ENCODE measurements at places on chromosomes 3 and 15. TPM values are rescaled to one million over a fixed set of nuclear protein-coding genes. Genes with fewer than 3 reads are reported as not detected.
A peak's percentile ranks its signal among the peaks of the same experiment; 100 is the strongest.

The SLC6A6 gene
- total RNA-seq, result 42.1 TPM

The HIGD2B gene
- not detected for total RNA-seq

The SLC28A1 gene
- total RNA-seq, result not detected

DNA sequence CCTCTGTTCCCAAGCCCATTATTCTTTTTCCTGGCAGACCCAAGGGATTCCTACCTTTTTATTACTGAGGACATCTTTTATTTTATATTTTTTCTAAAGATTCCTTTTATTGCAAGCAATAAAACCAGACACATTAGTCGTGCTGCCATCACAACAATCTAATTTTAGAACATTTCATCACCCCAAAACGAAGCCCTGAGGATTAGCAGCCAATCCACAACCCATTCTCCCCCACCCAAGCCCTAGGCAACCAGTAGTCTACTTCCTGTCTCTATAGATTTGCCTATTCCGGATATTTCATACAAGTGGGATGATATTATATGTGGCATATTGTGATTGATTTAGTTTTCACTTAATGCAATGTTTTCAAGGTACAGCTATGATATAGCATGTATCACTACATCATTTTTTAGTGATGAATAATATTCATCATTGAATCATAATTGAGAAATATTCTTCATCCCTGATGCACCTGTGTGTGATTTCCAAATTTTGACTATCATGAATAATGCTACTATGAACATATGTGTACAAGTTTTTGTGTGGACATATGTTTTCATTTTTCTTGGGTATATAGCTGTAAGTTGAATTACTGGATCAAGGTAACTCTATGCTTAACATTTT, 65.7 kb downstream of the IL1RAP start:
- no peaks in the 10 kb centered on the region for H3K4me1 ChIP-seq
- H3K27me3 ChIP-seq, result no peaks in the 10 kb centered on the region

GRCh38 chr3:101262393-101263240, 57.8 kb downstream of the IMPG2 start:
- no peak overlapping the region for H3K27ac ChIP-seq
- no peak overlapping the region for H3K4me3 ChIP-seq
- H3K36me3 ChIP-seq, result no peaks in the 10 kb centered on the region
- no peaks in the 10 kb centered on the region for H3K27me3 ChIP-seq

GRCh38 chr15:66886241-66886675, 179.1 kb upstream of the SMAD3 start:
- no peak for DNase-seq
- no peaks in the 10 kb centered on the region for H3K27me3 ChIP-seq
- H3K27ac ChIP-seq, result no peak overlapping the region

- no peak for DNase-seq
- H3K27ac ChIP-seq, result no peak overlapping the region
- no peaks in the 10 kb centered on the region for H3K36me3 ChIP-seq
- no peaks in the 10 kb centered on the region for H3K4me1 ChIP-seq
Measured at GRCh38 chr3:155712008-155712407, 32.9 kb downstream of the PLCH1 start.

GRCh38 chr3:143826296-143826695, 22.0 kb downstream of the SLC9A9 start:
- peak; percentile 11 for DNase-seq
- H3K4me1 ChIP-seq, result peaks cover 5% of the 10 kb centered on the region
- no peak overlapping the region for H3K4me3 ChIP-seq
- no peaks in the 10 kb centered on the region for H3K27me3 ChIP-seq

GRCh38 chr3:174620138-174620537, 239.0 kb upstream of the NAALADL2 start:
- H3K4me3 ChIP-seq, result no peak overlapping the region
- H3K27me3 ChIP-seq, result no peaks in the 10 kb centered on the region
- DNase-seq, result no peak
- H3K4me1 ChIP-seq, result no peaks in the 10 kb centered on the region

Data from gastrocnemius medialis (tissue), 4 donors.